ENCODE measurements at places on chromosomes 4 and X.

GRCh38 chrX:101265869-101266428, 25.2 kb downstream of the TAF7L start:
- no peak for DNase-seq

DNA sequence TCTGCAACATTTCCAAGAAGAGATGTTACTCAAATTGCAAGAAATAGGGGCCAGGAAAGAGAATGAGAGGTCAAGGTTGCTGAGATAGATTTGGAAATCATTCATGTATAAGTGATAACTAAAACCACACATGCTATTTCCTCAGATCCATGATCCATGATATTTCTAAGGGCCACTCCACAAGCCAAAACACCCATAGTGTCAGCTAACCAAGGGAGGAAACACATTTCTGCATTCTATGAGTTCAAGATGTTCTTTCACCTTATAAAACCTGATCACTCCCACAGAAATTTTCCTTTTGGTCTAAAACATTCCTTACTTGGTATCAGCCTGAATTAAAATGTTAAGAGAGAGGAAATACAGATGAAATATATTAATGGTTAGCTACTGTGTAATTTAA, 47.2 kb downstream of the TBCK start:
- no peak for DNase-seq

GRCh38 chrX:101117701-101118100, 19.7 kb downstream of the CENPI start:
- DNase-seq = no peak

- no peak for DNase-seq
Measured at GRCh38 chrX:22748093-22748999, 251.4 kb upstream of the DDX53 start.

DNA sequence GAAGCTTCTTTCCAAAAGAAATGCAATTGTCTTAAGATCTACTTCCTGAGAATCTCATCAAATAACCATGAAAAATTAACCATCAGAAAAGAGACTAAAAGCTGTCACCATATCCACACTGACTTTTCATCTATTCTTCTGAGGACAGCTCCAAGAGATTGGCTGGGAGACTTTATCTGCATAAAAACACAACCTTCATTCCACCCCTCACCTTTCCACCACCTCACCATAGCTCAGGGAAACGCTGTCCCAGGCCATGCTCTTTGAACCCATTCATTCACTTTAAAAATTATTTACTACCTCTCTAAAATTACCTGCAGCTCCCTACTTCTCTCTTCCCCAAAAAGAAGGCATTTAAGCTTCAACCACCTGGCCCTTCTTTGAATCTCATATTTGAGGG, 2.4 kb downstream of the FAM13A start:
- DNase-seq = no peak

DNA sequence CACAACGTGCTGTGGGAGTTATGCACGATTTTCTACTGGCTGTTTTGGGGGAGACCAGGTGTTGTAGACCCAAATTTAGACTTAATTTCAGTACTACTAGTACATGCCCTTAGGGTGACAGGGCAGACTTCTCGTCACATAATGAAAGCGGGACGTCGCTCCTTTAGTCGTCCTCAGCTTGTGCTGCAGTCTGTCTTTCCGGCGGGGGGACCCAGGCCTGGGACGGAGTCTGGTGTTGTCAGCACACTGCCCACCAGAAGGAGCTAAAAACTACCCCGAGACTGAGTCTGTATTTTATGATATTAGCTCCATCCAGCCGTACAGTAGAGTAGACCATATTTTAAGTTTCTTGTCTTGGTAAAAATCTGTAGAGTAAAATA, 35.5 kb downstream of the NOP14 start:
- DNase-seq = no peak

GRCh38 chr4:19711871-19712270, 539.8 kb upstream of the SLIT2 start:
- no peak for DNase-seq

GRCh38 chrX:1679238-1679637, 64.4 kb downstream of the ASMT start:
- DNase-seq = no peak

DNA sequence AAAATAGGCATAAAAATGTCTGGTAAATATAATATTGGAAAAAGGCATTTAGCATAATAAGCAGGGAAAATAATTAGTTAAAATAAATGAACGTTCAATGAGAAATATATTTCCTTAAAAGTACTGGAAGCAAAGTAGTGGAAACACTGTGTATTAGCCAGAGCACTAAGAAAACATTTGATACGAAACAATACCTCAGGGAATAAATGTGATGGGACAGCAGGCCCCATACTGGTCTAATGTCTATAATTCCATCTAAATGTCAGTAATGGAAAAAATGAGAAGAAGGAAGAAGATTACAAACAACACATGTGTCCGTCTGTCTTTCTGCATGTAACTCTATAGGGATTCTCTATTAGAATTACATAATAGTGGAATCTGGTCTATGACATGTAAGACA, 79.0 kb downstream of the PDE5A start:
- no peak for DNase-seq

GRCh38 chr4:186746581-186746980, 22.9 kb upstream of the FAT1 start:
- DNase-seq = no peak

- no peak for DNase-seq
Measured at GRCh38 chr4:94420356-94420755, 31.4 kb upstream of the PDLIM5 start.

- no peak for DNase-seq
Measured at GRCh38 chr4:7890635-7891393, 48.8 kb downstream of the AFAP1 start.

Data from activated T-helper 1 cell treated with Interleukin-2 at 50 U/mL for 16 hours (primary cell).